ENCODE measurements at places on chromosomes 16 and 17.
A peak's percentile ranks its signal among the peaks of the same experiment; 100 is the strongest.

- DNase-seq: no peak
Observed at GRCh38 chr16:57530104-57530521, 6.3 kb downstream of the CCDC102A start.

DNA sequence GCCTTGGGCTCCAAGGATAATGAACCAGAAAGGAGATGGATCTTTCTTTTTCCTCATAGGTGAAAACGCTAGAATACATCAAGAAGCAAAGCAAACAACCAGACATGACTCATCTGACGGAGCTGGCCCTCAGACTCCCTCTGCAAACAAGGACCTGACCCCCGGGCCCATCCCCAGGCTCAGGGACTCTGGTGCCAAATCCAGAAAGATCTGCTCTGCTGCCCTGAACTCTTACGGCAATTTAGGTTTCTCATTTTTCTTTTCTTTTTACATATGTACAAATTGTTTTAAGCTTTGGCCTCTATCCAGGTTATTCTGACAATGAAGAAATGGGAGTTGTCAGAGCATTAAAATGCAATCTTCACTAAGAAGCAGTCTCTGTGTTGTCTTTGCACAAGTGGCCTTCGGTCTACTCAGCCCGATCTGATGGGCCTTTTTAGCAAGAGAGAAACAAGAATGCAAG lies 17.7 kb downstream of the KNOP1 start:
- DNase-seq: no peak

- no peak for DNase-seq
Observed at GRCh38 chr17:48767263-48767774, 38.8 kb upstream of the HOXB13 start.

GRCh38 chr17:63314761-63315160 lies 131.3 kb downstream of the CYB561 start:
- DNase-seq: no peak

DNA sequence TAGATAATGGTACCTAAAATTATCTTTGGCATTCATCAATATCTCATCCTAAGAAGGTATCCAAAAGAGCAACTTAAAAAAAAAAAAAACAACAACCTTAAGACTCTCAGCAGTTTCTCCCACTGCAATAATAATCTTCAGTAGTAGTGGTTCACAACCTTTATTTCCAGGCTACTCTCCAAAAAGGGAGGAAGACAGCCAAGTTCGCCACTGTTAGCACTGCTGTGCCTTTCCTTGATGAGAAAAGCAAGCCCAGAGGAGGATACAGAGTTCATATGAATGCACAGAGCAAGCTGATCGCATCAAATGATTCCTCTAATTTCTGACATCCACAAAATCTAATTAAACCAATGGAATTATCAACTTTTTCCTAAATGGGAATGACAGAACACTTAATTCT lies 199.4 kb downstream of the AATF start:
- DNase-seq: no peak

DNA sequence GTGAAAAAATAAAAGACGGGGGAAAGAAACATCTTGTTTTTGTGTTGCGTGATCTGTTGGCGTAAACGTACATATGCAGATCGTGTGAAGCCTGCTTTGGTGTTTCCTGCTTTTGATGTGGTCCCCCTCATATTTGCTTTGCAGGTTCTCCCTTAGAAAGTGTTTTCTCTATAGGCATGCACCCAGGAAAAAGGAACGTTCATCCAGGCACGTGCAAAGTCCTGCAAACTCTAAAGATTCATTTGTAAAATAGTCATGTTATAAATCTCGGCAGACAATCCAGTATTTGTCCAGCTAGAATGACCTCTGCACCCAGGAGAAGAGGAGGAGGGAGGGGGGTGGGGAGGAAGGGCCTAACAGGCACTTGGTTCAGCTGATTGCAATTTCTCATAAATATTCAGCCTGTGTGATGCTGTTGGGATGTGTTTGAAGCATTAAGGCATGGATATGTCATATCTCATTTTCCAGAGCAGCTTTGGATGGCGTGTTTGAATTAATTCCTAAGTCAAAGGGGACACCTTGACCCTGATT lies 40.3 kb upstream of the DDX52 start:
- no peak for DNase-seq

DNA sequence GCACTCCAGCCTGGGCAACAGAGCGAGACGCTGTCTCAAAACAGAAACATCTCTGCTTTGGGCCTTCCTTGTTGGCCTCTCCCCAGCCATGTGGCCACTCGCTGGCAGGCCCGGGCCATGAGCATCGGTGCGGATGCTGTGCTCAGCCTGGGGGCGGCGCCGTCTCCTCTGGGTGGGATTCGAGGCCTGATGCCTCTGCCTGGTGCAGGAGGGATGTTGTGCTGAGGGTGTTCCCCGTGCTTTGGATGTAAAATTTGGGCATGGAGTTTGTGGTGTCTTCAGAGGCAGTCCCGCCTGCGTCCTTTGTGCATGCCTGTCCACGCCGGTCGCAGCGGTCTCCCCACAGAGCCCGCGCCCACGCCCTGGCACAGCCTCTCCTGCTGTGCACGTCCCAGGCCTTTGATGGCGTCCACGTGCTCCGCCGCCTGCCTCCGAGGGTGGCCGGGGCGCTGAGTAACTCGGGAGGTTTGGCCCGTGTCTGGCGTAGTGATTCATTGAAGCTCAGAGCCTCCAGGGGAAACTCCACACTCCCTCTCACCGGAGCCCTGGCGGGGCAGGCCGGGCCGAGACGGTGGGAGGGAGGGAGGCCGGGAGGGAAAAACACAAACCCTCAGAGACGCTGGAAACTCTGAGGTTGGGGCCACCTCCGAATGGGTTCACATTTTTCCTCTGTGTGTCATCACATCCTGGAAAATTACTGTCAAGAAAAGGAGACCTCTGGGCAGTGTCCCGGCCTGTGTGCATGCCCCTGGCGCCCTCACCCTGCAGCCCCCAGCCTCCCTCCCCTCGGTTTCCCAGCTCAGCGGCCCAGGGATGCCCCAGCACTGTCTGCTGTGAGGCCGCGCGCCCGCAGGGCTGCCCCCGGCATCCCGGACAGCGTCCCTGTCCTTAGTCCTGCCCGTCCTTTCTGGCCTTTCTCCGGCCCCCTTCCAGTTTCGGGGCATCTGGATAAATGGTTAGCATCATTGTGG lies 19.0 kb downstream of the CENPX start:
- DNase-seq: no peak

DNA sequence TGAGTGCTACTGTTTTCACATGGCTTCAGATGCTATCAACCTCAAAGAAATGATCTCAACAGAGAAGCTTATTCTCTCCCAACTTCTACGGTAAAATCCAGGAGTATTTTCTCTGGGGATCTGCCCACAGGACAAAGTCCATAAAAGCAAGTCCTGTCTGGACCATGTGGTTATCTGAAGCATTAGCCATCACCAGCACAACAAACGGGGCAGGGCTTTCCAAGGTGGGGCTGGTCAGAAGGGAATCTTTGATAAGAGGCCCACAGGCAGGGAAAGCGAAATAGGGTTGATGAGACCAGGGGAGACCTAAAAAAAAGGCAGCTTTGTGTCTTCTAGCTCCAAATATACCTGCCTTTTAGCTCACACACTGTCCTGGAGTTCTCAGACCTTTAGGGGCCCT lies 38.7 kb upstream of the CACNG3 start:
- DNase-seq: no peak

DNA sequence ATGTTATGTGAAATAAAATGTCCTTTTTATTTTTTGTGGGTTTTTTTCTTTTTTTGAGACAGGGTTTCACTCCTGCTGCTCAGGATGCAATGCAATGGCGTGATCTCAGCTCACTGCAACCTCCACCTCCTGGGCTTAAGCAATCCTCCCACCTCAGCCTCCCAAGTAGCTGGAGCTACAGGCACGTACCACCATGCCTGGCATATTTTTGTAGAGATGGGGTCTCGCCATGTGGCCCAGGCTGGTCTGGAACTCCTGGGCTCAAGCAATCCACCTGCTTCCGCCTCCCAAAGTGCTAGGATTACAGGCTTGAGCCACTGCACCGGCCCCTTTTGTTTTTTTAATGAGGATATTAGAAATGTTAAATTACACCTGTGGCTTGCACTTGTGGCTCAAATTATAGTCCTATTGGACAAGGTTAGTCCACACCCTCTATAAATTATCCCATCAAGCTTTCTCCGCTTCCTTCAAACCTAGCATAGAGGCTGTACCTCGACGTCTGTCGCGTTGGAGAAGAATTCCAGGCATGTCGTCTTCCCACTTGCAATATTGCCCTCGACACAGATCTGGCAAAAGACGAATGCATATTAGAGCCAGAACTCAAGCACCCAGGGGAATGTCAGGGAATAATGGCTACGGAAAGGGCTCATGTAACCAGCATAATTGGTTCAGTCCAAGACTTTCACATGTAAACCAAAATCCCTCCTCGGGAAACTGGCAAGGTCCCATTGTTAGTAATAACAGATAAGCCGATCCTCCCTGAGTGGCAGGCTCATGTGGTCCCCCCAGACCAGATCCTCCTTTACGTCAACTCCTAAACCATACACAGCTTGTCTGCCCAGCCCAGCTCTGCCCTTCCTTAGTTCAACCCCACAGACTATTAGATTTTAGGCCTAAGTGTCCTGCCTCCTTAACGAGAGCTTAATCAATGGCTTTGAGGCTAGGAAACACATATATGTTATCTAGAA lies 8.2 kb downstream of the TK2 start:
- DNase-seq: peak; percentile 29

GRCh38 chr17:76243826-76244679 lies 3.8 kb upstream of the RNF157 start:
- no peak for DNase-seq

GRCh38 chr16:27441276-27441675 lies 39.3 kb downstream of the IL21R start:
- DNase-seq: no peak

- no peak for DNase-seq
Observed at GRCh38 chr17:76504117-76504516, 2.9 kb upstream of the RHBDF2 start.

DNA sequence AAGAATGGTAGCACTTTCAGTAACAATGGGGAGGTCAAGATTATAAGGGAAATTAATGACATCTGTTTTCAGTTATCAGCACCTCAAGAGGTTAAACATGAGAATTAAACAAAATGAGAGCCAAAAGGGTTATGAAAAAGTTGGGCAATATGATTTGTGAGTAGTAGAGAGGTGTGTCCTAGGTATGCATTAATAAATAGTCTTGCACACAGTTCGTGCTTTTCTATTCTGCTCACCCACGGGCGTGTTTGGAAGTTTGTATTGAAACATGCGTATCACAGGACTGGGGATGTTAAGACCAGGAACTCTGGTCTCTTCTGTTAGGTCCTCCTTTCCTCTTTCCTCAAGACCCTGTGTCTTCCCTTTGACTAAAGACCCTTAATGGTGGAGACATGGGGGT lies 6.0 kb downstream of the BPTF start:
- no peak for DNase-seq

DNA sequence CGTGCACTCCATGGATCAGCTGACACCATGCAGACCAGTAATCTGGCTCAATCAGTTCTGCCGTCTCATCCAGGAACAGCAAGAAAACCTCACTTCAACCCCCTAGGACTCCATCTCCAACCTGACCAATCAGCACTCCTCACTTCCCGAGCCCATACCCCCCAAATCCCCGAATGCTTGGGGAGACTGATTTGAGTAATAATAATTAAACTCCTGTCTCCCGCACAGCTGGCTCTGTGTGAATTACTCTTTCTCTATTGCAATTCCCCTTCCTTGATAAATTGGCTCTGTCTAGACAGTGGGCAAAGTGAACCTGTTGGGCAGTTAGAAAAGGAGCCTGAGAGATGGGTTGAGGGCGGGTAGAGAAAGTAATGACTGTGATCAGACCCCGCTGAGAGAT lies 320.0 kb downstream of the HAPSTR1 start:
- DNase-seq: no peak

GRCh38 chr17:56110463-56111135 lies 42.7 kb upstream of the ANKFN1 start:
- peak; percentile 35 for DNase-seq

- DNase-seq: no peak
Observed at GRCh38 chr16:85864965-85865364, 34.0 kb upstream of the IRF8 start.

- DNase-seq: no peak
Observed at GRCh38 chr17:29524692-29525091, 42.1 kb downstream of the ABHD15 start.

DNA sequence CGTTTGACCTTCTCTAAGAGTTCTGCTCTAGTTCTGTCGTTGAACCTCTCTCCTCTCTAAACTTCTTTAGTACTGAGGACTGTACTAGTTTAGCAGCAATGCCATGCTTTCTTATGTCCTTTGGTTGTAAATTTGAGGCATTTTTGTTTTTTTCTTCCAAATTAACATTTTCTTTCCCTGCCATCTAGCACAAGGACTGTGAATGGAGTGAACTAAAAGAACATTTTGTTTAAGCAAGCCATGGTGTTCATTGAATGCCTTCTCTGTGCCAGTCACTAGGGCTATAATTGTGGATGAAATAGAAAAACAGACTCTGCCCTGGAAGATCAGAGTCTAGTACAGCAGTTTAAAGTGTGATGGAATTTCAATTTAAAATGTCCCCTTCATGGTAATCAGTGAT lies 137.9 kb downstream of the FTO start:
- no peak for DNase-seq

- DNase-seq: no peak
Observed at GRCh38 chr17:31824766-31825360, 34.2 kb downstream of the COPRS start.

- DNase-seq: no peak
Observed at GRCh38 chr16:70563636-70564035, 40.0 kb downstream of the SF3B3 start.

DNA sequence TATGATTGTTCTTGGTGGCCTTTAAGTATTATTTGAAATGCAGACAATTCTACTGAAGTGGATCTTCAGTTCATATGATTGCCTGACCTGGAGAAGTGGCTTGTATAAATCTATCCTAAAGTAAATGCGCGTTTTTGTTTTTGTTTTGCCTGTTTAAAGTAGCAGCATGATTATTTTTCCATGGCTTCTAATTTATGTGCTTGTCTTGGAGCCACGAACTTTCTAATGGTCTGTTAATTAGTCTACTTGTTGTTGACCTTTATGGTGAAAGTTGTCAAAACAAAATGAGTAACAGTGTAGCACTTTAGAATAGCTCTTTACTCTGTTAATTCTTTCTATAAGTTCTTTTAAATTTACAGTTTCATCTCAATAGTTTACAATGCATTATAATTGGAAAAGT lies 1.7 kb downstream of the PRKAR1A start:
- DNase-seq: no peak

DNA sequence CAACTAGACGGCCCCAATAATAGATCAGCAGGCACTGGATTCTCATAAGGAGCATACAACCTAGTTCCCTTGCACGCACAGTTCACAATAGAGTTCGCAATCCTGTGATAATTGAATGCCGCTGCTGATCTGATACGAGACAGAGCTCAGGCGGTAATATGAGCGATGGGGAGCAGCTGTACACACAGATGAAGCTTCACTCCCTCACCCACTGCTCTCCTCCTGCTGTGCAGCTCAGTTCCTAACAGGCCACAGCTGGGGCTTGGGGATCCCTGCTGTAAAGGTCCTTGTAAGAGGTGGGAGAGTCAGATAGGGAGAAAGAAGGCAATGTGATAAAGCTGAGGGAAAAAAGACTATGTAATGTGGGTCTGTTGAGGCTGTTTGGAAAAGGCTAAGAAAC lies 577.5 kb downstream of the RBFOX1 start:
- DNase-seq: peak; percentile 19

GRCh38 chr16:30780549-30780948 lies 6.5 kb downstream of the ZNF629 start:
- no peak for DNase-seq

Data from NCI-H82 (cell line).